ENCODE measurements at places on chromosomes 12 and 14.
A peak's percentile ranks its signal among the peaks of the same experiment; 100 is the strongest.

GRCh38 chr14:26860111-26860510, 262.3 kb upstream of the NOVA1 start:
- no peak for DNase-seq

DNA sequence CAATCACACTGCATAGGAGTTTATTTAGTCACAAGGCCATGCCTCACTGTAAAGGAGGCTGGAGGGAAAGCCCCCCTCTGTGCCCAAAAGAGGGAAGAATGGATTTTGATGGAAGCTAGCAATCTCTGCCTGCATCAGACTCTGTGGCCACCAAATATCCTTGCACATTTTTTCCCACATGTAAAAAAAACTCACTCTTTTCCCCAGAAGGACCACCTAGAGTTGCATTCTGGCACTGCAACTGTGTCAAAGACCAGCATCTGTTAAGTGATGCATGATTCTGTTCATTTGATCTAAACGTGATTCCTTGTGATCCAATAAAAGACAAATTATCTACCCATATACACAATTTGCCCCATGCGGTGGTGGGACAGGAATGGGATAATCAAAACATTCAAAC, 8.0 kb downstream of the RHOJ start:
- no peak for DNase-seq

- no peak for DNase-seq
These were observed 105.2 kb downstream of the DNAI7 start for GRCh38 chr12:25089738-25090137.

DNA sequence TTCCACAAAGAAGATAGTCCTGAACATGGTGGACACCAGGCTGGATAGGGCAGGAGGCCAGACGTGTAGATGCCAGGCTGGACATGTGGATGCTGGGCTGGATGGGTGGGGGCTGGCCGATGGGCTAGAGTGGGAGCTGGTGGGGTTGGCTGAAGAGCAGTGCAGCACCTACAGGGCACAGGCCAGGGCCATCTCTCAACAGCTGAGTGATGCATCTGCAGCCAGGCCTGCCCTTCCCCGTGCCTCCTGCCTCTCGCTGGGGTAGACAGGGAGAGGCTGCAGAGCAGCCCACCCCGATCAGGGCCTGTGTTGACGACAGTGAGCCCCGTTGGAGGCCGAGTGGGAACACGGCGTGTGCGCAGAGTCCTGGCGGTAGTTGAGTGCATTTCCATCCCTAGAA, 39.3 kb downstream of the EP400 start:
- DNase-seq = no peak

DNA sequence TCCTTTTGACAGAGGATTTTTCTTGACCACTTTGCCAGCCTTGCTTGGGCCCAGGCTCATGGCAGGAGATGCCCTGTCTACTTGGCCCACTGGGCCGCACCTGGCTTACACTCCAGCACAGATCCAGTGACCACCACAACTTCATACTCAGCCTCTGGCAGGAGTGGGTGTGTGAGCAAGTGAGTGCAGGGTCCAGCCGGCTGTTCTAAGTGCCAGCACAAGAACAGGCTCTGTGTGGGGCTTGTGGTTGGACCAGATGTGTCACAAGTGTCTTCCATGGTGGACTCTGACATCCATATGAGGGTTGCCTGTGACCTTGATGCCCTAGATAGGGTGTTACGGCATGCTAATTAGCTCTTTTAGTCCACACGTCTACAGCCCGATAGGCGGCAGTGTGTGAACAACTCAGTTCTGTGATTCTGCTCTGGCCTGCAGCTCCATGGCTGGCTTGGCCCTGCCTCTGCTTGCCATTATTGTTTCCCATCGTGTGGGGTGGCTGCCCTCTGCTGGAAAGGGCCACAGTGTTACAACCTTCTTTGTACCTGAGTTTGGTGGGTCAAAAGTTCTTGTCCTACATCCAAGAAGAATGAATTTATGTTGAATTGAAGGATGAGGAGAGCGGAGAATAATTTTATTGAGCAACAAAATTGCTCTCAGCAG, 1089.1 kb downstream of the SLC6A15 start:
- DNase-seq = no peak

DNA sequence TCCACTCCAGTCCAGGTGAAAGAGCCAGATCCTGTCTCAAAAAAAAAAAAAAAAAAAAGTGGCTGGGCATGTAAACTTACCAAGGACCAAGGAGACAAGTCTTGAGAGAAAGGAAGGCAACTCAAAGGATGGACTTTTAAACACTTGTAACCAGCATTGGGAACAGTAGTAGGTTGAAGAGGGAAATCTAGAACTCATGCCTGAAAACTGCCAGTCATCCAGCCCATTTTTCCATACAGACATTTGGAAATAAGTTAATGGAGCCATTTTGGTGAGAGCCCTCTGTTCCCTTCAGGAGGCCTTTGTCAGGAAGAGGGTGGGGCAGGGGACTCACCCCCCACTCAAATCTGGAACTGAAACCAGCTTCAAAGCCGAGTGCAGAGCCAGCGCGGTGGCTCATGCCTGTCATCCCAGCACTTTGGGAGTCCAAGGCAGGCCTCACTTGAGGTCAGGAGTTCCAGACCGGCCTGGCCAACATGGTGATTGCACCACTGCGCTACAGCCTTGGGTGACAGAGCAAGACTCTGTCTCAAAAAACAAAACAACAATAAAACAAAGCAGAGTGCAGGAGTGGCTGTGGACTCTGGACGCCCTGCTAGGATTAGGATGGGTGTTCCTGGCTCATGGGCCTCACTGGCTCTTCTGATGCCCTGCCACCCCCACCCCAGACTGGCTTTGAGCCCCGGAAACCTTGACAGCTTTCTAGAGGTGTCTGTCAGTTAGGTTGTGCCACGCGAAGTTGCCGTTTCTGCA, 1.6 kb upstream of the MLXIP start:
- no peak for DNase-seq

GRCh38 chr12:92028441-92028709, 117.3 kb downstream of the BTG1 start:
- no peak for DNase-seq

- DNase-seq = no peak
These were observed 39.1 kb upstream of the TMED10 start for GRCh38 chr14:75215520-75215919.

- no peak for DNase-seq
These were observed 9.4 kb downstream of the SPRYD3 start for GRCh38 chr12:53069621-53070410.

DNA sequence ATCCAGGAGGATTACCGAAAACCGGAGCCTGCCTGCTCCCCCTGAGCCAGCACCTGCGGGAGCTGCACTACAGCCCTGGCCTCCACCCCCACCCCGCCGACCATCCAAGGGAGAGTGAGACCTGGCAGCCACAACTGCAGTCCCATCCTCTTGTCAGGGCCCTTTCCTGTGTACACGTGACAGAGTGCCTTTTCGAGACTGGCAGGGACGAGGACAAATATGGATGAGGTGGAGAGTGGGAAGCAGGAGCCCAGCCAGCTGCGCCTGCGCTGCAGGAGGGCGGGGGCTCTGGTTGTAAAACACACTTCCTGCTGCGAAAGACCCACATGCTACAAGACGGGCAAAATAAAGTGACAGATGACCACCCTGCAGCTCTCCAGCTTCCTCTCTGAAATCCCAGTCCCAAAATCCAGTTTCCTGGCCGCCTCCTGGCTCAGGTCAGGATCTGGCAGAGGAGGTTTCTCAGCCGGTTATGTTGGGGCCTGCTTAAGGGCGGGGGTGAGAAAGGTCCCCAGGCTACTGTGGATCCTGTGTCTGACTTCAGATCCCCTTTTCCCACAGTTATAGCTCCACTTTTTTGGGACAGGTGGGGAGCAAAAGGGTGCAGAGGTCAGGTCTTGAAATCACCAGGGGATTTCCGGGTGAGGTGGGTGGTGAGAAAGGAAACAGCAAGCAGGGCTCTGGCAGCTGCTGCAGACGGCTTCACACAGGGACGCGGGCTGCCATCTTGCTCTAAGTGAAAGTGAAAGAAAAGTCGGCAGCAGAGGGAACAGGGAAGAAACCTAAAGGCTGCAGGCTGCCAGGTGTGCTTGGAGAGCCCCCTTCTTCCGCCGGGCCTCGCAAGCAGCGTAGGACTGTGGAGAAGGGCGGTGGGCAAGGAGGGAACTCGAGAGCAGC, at the start of gene TAPBPL:
Gene TAPBPL (plus strand): TSS at position 695 of the 897 bp plus-strand sequence. CDS start 207 bp downstream, outside the sequence.
- peak; percentile 54 for DNase-seq

- no peak for DNase-seq
These were observed 141.7 kb downstream of the RIMBP2 start for GRCh38 chr12:130574402-130574801.

DNA sequence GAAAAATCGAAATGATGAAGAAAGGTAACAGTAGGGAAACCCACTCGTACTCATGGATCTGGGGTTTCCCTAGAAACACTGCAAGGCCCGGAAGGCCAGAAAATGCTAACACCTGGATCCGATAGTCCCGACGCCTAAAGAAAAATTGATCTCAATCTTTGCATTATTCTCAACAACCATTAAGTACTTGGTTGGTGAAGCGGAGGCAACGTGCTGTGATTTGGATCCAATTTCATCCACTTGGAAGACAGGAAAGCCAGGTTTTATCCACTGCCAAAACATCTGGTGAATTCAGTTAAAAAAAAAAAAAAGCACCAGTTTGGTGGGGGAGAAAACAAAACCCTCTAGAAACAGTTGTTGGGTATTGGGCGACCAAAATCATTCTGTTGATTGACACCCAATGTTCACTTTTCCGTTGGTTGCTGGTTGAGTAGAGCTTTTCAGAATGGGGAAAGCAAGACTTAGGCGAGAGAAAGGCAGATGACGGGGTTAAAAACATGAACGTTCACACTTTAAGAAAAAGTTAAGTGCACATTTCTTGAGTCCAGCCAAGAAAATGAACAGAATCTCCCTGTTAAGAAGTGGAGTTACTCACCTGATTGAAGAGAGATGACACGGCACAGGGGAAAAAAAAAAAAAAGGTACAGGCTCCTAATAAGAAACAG, 41.9 kb upstream of the MED13L start:
- no peak for DNase-seq

DNA sequence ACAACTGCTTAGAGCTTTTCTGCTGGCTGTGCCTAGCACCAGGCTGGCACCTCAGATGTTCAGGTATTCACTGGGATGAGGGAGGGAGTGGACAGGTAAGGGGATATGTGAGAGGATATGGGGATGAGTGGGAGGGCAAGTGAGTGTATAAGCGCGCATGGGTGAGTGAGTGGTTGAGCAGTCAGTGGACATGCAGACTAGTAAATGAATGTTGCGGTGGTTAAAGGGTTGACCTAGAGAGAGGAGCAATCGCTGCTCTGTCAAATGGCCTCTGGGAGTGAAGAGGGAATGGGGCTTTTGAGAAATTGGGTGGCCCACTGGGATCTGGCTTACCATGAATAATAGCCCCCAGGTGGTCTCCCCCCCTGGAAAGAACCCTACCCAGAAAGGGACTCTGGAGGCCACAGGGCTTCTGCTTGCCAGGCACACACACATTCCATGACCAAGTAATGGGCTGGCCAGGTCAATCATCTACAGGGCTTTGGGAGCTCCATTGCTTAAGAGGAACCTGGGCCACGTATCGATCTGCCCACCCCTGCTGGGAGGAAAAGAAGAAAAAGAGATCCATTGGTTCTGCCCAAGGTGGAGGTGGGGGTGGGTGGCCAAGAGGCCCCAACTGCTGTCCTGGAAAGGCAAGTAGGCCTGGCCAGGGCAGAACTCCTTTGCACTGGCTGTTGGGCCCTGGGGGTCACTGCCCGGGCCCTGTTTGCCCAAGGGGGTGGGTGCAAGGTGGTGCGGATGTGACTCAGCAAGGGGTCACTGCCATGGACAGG, 30.8 kb upstream of the ZFP36L1 start:
- DNase-seq = no peak

GRCh38 chr14:89773151-89773550, 181.4 kb downstream of the EFCAB11 start:
- DNase-seq = no peak

GRCh38 chr12:53299101-53299453, 418 bp upstream of the MYG1 start:
- no peak for DNase-seq

GRCh38 chr14:100754020-100754419, 27.3 kb downstream of the DLK1 start:
- no peak for DNase-seq

GRCh38 chr12:14628771-14629170, 61.1 kb upstream of the PLBD1 start:
- DNase-seq = no peak

DNA sequence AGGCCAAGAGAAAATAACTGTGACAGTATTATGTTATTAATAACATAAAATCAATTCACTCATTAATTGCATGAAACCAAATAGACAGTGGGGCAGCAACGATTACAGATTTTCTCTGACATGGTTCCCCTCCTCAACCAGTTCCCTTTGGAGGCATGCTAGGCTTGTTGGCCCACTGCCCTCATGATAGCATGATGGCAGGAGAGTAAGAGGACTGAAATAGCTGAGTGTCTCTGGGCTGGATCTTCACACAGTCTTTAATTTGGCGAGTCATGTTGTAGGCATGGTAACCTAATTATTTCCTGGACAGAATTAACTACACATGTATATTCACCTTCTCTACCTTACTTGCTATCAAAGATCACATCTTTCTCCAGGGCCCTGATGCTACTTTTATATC, 266.2 kb upstream of the PELI2 start:
- no peak for DNase-seq

- no peak for DNase-seq
These were observed 398.7 kb downstream of the TMEM121 start for GRCh38 chr14:105924951-105925591.

- DNase-seq = no peak
These were observed 38.6 kb upstream of the ACSM4 start for GRCh38 chr12:7265251-7265650.

Measured in activated CD4-positive, CD25-positive, alpha-beta regulatory T cell (primary cell).